Cerebellar cortex (tissue), 1 donor: ENCODE measurements at places on chromosomes 1 and 21.

DNA sequence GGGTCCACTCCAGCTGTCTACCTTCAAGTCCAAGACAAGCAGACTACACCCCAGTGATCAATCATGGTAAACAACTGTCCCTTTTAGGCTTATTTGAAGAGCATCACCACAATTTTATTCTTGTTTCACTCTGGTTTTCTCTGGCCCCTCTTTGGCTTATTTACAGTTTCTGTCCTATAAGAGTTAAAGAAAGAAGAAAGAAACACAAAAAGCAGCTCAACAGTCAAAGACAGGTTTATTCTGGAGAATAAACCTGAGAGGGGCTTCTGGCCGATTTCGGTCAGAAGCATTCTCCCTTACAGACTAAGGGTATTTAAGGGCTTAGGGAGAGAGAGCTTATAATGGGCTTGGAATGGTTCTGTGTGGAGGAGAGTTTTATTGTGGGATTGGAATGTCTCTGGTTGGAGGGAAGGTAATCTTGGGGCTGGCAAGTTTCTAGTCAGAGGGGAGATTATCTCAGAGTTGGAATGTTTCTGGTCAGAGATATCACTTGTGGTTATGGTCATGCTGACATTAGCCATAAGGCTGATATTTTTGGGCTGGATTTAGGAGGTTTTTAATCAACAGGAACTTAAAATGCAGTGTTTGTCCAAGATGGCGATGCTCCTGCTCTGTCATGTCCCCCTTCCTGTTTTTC, 161.0 kb downstream of the URB2 start:
- no peak for DNase-seq

GRCh38 chr1:228335406-228336307, 71.0 kb downstream of the TRIM11 start:
- DNase-seq = no peak

DNA sequence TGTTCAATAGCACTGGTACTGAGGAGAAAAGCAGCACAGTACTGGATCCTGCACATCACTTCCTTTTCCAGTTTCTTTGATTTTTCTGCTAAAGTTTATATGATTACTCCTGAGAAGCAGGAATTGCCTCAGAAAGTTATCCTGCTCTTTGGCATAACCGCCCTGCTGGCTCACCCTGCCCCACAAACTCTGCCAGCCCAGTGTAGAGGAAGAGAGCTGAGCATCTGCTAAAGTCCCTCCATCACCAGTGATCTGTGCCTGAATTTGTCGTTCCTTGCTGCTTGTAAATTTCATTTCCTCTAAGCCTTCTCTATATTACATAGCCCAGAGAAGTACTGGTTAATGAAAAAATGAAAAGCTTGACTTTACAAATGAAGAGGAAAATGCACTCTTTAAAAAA, 87.0 kb upstream of the C1orf21 start:
- peak; percentile 58 for DNase-seq

DNA sequence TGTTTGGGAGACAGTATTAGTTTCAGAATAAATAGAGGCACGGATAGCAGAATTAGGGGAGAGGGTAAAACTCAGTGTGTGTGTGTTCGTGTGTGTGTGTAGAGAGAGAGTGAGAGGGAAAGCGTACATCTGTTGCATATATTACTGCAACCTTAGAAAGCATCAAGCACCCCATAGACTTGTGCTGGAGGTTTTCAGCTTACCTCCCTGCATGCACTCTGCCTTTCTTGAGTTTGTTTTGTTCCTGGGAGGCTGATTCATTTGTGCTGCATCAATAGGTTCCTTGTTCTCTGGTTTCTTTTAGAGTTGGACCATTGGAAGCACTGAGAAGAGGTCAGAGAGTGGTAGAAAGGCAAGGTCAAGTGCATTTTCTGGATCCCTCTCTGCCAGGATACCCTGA, 104.4 kb upstream of the KCNK1 start:
- DNase-seq = no peak

GRCh38 chr21:33115631-33116510, 45.9 kb downstream of the OLIG1 start:
- DNase-seq = peak; percentile 78

DNA sequence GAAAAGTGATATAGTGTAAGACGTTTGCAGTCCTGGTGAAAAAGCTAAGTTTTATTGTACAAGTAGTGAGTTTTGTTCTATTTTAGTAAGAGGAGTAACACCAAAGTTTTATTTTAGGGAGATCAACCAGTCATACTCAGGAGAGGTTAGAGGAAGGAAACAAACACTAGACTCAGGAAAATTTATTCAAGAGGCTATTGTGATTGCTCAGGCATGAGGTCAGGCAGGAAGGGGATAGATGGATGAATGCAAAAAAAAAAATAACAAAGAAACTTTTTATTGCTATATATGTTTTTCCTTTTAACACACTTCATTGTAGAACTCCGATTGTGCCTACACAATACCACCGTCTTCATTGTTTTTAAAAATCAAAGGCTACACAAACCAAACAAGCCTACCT, 189.0 kb downstream of the LYPLAL1 start:
- no peak for DNase-seq

GRCh38 chr1:68359045-68359444, 90.7 kb downstream of the RPE65 start:
- DNase-seq = no peak

DNA sequence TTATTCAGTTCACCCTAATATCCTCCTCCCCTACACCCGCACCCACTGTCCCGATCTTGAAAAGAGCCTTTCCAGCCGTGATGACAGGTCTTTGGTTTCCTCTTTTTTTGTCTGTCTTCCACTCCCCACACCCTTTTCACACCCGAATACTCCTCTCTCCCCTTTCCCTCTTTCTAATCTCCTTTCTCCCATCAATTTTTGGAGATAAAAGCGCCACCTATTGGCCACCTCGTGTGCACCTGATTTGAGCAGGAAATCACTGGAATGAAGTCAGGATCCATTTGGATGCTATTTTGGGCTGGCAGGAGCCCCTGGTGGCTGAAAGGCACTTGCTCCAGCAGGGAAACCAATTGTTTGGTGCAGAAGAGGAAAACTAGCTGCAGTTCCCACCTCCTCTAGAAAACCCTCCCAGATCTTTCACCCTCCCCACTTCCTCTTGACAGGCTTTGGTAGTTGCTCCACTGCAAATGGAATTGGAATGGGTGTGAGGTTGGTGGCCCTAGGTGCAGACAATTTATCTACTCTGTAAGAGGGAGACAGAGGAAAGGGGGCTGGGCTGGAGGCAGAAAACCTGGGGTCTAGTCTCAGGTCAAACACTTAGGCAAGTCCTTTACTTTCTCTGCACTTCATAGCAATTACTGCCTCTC, 8.4 kb downstream of the FOXE3 start:
- DNase-seq = peak; percentile 58

- DNase-seq = no peak
Measured at GRCh38 chr1:213761845-213762407, 225.8 kb upstream of the PROX1 start.

- no peak for DNase-seq
Measured at GRCh38 chr1:30327370-30328099, 395.9 kb downstream of the MATN1 start.
